Transverse colon (tissue), 4 donors: ENCODE measurements at places on chromosomes 11 and 22. TPM values are rescaled to one million over a fixed set of nuclear protein-coding genes. Genes with fewer than 3 reads are reported as not detected.

CREB3L1 gene
- total RNA-seq: 50.7 TPM

MRGPRF gene
- total RNA-seq: 22.5 TPM

ESAM gene
- 5.8 TPM for total RNA-seq

GRCh38 chr11:82494988-82495432, 238.7 kb downstream of the FAM181B start:
- DNase-seq: no peak

DNA sequence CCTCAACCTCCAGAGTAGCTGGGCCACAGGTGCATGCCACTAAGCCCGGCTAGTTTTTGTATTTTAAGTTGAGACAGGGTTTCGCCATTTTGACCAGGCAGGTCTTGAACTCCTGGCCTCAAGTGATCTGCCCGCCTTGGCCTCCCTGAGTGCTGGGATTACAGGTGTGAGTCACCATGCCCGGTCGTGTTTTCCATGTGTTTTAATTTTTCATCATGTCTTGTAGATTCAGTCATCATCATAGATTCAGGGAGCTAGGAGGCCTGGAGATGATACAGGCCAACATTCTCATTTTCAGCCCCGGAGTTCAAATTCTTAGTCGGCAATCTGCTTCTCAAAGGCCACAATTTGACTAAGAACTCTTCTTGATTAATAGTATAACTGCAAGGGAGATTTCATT, 73.5 kb upstream of the GRAMD1B start:
- DNase-seq: no peak

DNA sequence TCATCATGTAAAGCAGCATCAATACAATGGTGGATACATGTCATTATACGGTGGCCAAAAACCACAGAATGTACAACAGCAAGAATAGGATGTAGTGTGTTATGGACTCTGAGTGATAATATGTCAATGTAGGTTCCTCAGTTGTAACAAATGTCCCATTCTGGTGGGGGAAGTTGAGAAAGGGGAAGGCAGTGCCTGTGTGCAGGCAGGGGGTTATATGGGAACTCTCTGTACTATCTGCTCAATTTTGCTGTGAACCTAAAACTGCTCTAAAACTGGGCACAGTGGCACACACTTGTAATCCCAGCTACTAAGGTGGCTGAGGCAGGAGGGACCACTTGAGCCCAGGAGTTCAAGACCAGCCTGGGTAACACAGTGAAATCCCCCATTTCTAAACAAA, 5.9 kb downstream of the CHKA start:
- DNase-seq: no peak
